Stimulated activated naive CD4-positive, alpha-beta T cell treated with Interleukin-2 at 50 U/mL for 16 hours (primary cell): ENCODE measurements at places on chromosomes 5 and 9.

DNA sequence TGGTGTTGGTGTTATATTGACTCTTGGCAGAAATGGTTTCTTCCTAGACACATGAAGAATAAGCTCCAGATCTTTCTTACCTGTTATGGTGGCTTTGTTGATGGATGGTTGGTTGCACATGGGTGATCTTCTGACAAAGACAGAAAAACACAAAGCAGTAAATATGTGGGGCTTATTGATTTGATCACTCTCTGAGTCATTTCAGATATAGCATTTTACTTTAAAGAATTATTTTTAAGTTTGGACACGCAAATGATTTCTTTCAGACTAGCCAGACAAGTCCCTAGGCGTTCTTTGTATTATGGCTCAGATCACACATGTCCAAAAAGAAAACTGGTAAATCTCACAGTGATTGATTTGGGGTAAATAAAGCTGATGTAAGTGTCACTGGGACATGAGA, 597.6 kb downstream of the RAB3C start:
- no peak for DNase-seq

DNA sequence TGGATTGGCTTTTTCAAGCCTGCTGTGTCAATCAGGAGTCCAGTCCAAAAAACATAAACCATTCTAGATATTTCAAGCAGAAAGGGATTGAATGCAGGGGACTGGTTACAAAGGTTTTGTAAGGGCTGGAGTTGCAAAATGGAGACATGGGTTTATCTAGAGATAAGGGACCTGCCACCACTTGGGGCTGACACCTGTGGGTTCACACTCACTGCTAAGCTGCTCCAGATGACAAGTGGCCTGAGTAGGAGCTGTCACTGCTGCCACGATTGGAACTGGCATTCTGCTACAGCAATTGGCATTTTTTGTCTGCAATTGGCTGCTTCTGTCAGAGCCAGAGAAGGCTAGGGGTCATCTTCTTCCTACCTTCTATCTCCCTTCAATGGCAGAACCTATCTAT, 66.3 kb upstream of the ZFR start:
- no peak for DNase-seq

GRCh38 chr5:78628270-78628992, 20.1 kb downstream of the LHFPL2 start:
- no peak for DNase-seq

DNA sequence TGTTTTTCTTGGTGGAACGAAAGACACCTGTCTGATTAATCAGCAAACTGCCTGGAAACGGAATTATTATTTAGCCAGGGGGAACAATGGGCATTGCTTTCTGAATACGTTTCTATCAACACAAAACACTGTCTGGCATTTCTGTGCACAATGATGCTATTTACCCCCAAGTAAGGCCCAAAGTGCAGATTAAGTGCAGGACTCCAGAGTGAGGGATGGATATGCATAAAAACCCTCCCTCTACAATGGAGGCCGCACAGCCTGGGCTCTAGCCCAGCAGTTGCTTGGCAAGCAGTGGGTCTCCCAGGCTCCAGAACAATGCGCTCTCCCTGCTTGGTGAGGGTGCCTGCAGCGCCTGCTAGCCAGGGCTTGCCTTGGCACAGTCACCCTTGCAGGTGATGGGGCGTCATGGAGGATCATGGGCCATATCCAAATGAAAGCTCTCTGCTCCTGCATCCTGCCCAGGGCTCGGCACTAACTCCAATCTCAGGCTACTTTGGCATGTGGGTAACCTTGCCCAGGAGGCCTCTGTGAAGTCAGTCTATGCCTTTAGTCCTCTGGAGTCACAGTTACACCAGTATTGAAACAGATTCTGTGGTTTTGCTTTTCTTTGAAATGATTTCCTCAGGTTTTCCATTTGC, 11.5 kb upstream of the SPATA24 start:
- peak; percentile 17 for DNase-seq
